Thoracic aorta (tissue), 2 donors: ENCODE measurements at places on chromosomes 7 and 10. TPM values are rescaled to one million over a fixed set of nuclear protein-coding genes. Genes with fewer than 3 reads are reported as not detected.

GRCh38 chr10:103632247-103632642 is 138.7 kb downstream of the NEURL1 start:
- H3K27ac ChIP-seq: no peak overlapping the region
- H3K4me1 ChIP-seq: peaks cover 65% of the 10 kb centered on the region
- no peak for DNase-seq
- no peaks in the 10 kb centered on the region for H3K36me3 ChIP-seq
- no peak overlapping the region for H3K4me3 ChIP-seq
- H3K27me3 ChIP-seq: no peaks in the 10 kb centered on the region

Gene AKR1D1
- not detected for total RNA-seq

Gene RNF148
- total RNA-seq: 3.5 TPM

- H3K27me3 ChIP-seq: no peaks in the 10 kb centered on the region
- DNase-seq: no peak
These were observed 181.1 kb downstream of the ZMYND11 start for GRCh38 chr10:316390-316789.

DNA sequence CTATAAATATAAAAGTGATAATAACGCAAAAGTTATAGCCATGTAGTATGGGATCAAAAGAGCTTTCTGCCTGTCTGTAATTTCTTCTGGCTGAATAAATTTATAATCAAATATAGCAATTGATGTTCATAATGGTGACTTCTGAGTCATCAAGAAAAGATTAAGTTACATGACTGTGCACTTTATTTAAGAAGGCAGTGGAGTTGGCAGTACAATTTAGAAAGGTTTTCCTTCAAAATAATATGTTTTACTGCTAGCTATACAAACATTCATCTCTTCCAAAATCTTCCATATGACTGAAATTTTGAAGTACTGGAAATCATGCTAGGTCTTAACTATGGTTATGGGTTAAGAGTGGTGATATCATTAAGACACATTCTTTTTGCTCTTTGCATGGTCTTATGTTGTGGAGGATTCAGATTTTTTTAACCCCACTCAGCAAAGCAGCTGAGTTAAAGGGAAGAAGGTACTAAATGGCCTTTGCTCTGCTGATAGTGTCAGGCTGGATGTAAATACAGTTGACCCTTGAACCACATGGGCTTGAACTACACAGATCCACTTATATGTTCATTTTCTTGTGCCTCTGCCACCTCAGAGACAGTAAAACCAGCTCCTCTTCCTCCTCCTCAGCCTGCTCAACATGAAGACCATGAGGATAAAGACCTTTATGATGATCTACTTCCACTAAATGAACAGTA is 323.6 kb downstream of the BBS9 start:
- no peaks in the 10 kb centered on the region for H3K36me3 ChIP-seq
- no peak overlapping the region for H3K27ac ChIP-seq
- no peak for DNase-seq
- H3K4me1 ChIP-seq: no peaks in the 10 kb centered on the region

Gene VPS37D
- 0.92 TPM for total RNA-seq

Gene HECW1
- total RNA-seq: 0.28 TPM

DNA sequence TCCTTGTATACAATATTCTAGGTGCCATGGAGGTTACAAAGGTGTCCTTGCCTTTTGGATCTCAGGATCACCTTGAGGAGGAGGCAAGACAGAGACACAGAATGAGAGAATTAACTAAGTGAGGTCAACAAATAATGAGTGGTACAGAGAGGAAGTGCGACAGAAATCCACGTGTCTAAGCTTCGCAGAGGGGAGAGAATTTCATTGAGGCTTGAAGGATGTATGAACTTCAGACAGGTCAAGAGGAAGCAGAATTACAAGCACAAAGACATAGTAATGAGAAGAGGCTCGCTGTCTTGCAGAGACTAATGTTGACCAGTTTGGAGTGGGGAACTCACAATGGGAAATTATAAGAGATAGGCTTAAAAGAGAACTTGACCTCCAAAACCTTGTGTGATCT is 308.7 kb downstream of the FRMD4A start:
- H3K4me3 ChIP-seq: no peak overlapping the region
- no peak for DNase-seq
- H3K27me3 ChIP-seq: no peaks in the 10 kb centered on the region
- H3K4me1 ChIP-seq: no peaks in the 10 kb centered on the region

- H3K36me3 ChIP-seq: no peaks in the 10 kb centered on the region
- DNase-seq: no peak
- H3K27me3 ChIP-seq: no peaks in the 10 kb centered on the region
- H3K4me1 ChIP-seq: peaks cover 13% of the 10 kb centered on the region
- no peak overlapping the region for H3K27ac ChIP-seq
These were observed 21.5 kb upstream of the PDE1C start for GRCh38 chr7:32091608-32092210.

DNA sequence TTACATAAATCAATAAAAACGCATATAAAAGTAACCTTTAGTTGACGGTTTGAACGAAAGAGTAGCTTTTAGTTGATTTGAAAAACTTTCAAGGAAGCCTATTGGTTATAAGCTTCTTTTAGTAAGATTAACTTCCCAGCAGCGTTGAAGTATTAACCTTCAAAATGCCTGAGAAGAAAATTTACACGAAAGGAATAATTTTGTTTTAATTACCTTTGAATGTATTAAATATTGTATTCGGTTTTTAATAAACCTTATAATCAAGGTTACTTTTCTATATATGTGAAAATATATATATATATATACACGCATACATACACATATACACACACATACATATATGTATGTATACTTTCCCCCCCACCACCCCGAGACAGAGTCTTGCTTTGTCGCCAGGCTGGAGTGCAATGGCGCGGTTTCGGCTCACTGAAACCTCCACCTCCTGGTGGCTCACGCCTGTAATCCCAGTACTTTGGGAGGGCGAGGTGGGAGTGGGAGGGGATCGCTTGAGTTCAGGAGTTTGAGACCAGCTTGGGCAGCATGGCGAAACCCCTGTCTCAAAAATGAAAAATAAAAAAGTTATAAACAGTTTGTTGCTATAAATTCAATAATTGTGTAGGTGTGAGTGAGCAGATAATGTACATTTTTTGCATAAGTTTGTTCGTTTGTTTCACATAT is 57.6 kb upstream of the EZH2 start:
- H3K27me3 ChIP-seq: no peaks in the 10 kb centered on the region
- H3K27ac ChIP-seq: peak overlapping the region; percentile 60
- H3K4me1 ChIP-seq: peaks cover 6% of the 10 kb centered on the region
- no peaks in the 10 kb centered on the region for H3K36me3 ChIP-seq

Gene PNLIPRP2
- total RNA-seq: 2.3 TPM
